ENCODE measurements at places on chromosomes 3 and 15. TPM values are rescaled to one million over a fixed set of nuclear protein-coding genes. Genes with fewer than 3 reads are reported as not detected.

DNA sequence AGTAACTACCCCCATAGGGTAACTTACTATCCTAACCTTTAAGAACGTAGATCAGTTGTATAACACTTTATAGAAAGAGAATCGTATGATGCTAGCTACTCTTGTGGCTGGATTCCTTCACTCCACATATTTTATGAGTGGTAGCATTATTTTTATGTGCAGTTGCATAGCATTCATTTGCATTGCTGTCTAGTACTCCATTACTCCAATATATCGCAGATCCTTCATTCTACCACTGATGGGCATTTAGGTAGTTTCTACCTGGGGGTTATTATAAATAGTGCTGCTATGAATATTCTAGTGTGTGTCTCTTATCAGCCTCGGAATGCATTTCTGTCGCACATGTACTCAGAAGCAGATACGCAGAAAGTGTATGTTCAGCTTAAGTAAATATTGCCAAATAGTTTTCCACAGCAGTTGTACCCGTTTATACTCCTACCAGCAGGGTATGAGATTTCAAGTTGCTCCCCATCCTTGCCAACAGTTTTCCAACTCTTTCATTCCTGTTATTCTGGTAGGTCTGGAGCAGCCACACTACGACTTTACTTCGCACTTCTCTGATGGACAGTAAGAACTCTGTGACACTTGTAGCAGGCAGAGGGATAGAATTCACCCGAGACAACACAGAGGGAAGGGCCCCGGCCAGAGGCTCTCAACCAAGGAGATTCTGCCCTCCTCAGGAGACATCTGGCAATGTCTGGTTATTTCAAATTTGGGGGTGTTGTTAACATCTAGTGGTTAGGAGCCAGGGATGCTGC is 9.8 kb upstream of the VGLL4 start:
- peak; percentile 17 for ATAC-seq

GRCh38 chr3:156764751-156765150 is 61.4 kb upstream of the LEKR1 start:
- ATAC-seq, result no peak

GRCh38 chr15:80202641-80203360 is 49.2 kb downstream of the CTXND1 start:
- peak; percentile 98 for ATAC-seq

TMEM212 gene
- not detected for total RNA-seq

- ATAC-seq, result peak; percentile 35
These were observed 12.7 kb upstream of the TOPBP1 start for GRCh38 chr3:133674290-133674919.

DNA sequence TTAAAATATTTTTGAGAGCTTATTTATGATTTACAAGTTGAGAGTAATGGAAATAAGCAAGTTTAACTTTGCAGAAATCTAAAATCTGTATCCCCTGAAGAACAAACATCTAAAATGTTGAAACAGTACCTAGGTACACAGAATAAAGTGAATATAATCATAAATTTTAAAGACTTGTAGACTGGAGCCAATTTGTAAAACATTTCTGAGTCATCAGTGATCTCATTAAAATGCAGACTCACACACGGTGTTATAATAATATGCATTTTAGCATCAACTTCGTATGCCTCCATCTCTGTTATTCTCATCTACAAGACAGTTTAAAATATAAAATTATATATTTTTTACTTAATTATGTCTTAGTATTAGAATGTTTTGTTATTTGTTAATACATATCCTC is 399.5 kb upstream of the GOLIM4 start:
- no peak for ATAC-seq

DNA sequence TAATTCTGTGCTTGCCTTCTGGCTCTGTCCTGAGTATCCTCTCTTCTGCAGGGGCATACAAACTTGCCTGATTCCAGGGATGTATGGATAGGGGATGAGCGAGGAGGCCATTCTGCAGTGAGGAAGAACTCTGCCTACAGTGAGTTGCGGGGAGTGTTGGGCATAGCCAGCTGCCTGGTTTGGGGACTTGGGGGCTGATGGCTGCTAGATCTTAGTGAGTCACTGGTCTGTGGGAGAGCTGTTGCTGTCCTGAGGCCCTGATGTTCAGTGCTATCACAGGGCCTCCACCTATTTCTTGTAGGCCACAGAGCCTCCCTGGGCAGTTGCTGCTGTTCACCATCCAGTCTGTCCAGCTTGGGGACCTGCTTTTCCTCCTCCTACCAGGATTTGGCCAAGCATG is 20.3 kb downstream of the CDAN1 start:
- ATAC-seq, result peak; percentile 7

Data from esophagus mucosa (tissue), 1 donor.